Activated T-cell treated with anti-CD3 and anti-CD28 coated beads, Interleukin-2, amount 50 U/mL, for 72 hours (primary cell): ENCODE measurements at places on chromosomes 13 and 19.

GRCh38 chr13:43815204-43815603 lies 28.4 kb upstream of the ENOX1 start:
- DNase-seq = no peak

DNA sequence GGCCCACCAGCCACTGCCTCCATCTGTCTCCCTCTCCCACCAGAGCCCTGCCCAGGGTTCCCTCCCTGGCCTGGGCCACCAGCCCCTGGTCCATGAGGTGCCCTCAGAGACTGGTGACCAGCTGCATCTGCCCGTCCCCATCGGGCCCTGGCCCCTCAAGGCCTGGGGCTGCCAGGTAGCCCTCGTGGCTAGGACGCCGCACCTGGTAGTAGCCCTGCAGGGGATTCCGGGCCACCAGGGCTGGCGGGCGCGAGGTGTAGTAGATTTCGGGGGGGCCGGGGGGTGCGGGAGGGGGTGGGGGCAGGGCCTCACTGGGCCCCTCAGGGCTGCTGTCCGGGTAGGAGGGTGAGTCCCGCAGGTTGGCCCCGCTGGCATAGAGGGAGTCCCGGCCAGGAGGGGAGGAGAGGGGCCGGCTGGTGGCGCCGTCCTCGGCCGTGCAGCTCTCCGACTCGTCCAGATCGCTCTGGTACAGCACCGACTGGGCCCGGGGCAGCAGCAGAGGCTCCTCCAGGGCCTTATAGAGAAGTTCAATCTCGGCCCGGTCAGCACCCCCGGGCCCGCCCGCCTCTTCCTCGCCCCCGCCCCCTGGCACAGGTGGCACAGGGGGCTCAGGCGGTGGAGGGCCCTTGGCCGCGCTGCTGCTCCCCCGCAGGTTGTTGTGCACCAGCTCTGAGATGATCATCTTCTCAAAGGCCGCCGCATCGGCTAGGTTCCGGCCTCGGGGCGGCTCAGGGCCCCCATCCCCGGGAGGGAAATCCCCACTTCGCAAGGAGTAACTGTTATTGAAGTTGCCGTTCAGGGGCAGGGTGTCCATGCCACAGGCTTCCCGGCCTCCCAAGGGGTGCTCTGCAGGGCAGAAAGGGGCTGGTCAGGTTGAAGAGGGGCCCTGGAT lies 14.6 kb upstream of the ASF1B start:
- DNase-seq = no peak

GRCh38 chr13:111561091-111561781 lies 240.8 kb downstream of the TEX29 start:
- DNase-seq = no peak

DNA sequence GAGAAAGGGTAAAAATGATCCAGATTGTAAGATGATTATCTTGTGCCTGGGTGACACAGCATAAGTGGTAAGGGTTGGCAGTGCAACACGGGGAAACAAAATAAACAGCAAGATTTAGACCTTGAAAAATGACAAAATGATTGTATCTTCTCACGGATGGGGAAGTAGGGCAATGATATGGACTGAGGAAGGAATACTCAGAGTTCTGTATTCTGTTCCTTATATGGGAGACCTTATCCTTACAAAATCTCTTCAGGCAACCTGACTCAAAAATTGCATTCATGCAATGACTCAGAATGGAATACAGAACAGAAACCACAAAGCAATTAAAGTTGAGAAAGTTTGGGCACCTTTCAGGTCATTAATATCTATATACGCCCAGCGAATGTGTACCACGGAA lies 149.0 kb downstream of the HS6ST3 start:
- DNase-seq = no peak

DNA sequence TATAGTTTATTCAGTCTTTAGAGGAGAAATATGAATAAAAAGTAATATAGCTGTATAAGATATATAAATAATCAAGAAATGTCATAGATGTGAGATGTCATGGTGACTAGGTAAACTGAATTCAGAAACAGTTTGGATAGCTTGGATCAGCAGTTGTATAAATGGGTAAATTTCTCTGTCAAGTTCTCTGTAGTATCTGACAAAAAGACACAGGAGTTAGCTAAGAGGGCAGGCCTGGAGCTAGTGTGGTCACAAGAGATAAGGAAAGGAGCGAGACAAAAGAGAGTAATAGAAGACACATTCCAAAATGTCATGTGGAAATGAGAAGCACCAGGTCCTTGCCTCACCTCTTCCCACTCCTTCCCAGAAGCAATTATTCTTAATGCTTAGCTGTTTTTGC lies 349.0 kb downstream of the LMO7 start:
- DNase-seq = no peak

- no peak for DNase-seq
These were observed 10.4 kb downstream of the PNPLA6 start for GRCh38 chr19:7545904-7546303.

- DNase-seq = no peak
These were observed 10.8 kb downstream of the CLN5 start for GRCh38 chr13:77002590-77003190.

DNA sequence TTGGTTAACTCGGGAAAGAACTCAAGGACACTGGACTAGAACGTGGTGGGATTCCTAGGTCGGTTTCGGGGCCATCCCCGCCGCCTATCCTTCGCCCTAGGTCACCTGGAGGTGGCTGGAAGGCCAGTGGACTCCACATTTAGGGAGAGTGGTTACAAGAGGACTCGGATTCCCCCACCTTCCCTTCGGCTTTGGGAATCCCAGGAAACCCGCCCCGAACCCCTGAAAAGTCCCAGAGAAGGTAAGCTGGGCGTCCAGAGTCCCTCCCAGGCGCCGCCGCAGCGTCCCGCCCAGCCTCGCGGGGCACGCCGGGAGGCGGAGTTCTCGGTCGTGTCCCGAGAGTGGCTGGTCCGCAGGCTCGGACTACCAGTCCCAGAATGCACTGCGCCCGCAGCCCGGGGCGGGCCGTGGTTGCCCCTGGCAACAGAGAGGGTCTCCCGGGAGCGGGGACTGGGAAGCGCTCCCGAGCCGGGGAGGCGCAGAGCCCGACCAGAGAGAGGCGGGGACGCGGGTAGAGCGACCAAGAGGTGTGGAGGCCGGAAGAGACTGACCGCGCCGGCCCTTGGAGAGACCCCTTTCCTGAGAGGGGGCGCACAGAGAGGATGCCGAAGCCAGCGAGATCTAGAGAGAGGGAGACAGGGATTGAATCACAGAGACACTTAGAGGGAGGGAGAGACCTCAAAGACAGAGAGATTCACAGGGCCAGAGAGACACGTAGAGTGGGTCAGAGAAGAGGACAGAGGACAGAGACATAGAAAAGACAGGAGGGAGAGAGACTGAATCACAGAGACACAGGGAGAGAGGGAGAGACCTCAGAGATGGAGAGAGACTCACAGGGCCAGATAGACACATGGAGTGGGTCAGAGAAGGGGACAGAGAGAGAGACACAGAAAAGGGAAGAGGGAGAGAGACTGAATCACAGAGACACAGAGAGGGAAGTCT lies 2.6 kb upstream of the PRKCG start:
- DNase-seq = peak; percentile 87

- DNase-seq = no peak
These were observed 18.2 kb upstream of the COMP start for GRCh38 chr19:18809149-18809868.

GRCh38 chr13:33739254-33739653 lies 78.7 kb upstream of the RFC3 start:
- DNase-seq = no peak

- DNase-seq = no peak
These were observed 58.7 kb upstream of the TMTC4 start for GRCh38 chr13:100733261-100733660.

DNA sequence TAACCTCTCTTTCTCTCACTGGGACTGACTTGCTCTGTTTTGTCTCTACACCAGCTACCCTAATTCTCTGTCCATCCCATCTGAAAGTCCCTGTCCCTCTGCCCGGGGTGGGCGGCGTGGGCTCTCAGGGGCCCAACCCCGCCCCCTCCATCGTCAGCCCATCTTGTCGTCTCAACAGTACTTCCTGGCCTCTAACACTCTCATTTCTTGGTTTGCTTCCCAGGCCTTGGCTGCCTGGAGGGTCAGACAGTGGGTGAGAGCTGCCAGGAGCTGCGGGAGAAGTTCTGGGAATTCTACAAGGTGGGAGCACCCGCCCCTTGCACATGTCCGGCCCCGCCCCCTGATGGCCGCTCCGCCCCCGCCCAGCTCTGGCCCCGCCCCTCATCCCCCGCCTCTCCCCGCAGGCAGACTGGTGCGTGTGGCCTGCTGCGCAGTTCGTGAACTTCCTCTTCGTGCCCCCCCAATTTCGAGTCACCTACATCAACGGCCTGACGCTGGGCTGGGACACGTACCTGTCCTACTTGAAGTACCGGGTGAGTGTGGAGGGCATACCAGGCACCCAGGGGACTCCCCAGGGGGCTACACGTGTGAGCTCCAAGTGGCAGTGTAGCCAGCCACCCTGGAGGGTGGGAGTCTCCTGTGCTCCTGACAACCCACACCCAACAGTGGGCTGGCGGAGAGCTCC lies 1.7 kb downstream of the MPV17L2 start:
- DNase-seq = peak; percentile 37

- no peak for DNase-seq
These were observed 69.8 kb downstream of the DPY19L3 start for GRCh38 chr19:32475141-32476031.

GRCh38 chr13:31930490-31930889 lies 101.1 kb upstream of the FRY start:
- no peak for DNase-seq

GRCh38 chr13:35704331-35704730 lies 227.8 kb upstream of the MAB21L1 start:
- DNase-seq = no peak
